Frontal cortex (tissue), 4 donors: ENCODE measurements at places on chromosomes 6 and 20.

DNA sequence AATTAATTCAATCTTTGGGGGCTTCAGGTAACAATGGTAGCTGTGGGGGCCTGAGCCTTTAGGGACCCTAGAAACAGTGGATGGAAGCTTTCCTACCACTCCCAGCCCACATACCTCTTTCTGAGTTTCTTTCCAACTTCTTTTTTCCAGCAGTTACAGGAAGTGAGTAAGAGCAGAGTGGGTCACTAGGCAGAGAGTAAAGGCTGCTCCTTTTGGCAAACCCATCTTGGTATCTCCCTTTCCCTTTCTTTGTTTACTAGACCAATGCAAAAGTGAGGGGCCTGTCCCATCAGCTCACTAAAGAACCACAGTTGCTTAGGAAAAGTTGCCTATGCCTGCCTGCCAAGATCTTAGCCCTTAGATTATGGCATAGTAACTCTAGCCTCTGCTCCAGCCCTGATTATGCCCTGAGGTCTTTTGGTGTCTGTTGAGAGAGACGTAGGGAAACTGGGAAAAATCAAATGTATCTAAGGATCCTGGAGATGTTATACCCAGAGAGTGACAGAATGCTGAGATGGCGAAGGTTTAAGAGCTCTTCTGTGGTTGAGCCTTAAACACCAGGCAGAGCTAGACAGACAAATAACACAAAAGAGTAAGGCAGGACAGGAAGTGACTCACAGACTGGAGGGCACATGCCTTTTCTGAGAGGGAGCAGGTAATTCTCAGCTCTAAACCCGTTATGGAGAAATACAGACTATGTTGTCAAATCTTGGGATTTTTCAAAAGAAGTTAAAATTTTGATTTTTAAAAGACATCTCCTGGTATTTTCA lies 31.3 kb downstream of the TRMT6 start:
- no peak for DNase-seq

DNA sequence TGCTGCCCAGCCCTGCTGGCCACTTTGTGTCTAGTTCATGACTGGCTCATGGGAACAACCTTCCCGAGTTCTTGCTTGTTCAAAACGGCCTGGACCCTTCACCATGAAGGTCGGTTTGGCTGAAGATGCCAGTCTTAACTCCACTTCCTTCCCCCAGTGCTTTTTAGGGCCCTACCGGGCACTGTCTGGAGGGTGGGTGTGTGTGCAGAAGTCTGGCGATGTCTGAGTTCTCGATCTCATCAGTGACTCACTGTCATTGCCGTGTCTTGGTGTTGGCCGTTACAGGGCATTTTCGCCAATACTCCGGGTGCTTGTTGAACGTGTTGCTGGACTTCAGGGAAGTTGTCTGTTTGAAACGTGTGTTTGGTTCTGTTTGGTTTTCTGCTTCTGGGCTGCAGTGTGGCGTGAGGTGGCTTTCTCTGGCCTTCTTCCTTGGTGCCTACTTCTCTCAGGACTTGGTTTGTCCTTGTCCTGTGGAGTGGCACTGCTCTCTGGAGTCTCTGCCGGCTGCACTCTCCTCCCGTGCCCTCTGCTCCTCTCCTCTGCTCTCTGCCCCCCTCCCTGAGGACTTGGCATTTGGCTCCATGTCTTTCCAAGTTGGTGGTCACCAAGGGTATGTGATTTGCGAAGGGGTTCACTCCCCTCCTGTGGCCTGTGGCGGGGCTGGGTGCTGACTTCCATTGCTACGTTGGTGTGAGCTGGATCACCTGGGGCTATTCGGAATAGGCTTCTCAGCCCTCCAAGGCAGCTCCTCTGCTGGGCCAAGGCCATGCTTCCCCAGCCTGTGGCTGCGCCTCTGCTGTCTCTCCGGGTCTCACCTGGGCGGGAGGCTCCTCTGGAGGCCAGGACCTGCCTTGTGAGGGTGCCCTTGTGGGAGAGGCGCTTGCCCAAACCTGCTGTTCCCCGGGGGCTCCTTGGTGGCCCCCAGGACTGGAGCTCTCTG lies 38.2 kb downstream of the PYGB start:
- DNase-seq: no peak

DNA sequence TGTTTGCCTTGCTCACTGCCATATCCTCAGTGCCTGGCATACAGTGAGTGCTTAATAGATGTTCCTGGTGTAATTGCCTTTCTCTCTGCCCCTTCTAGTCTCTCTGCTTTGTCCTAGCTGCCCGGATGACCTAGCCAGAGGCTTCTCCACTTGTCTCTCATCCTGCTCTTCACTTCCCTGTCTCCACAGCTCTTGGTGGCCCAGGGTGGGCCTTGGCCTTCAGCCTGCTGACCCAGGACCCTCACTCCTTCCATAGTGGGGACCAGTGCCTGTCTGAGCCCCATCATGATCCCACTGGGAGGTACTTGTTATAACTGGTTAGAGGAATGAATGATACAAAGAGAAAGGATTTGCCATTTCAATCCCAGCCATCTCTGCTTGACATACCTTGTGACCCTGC lies 49.2 kb upstream of the BLCAP start:
- DNase-seq: no peak

- DNase-seq: no peak
Observed at GRCh38 chr6:52435345-52435744, 15.2 kb downstream of the EFHC1 start.

DNA sequence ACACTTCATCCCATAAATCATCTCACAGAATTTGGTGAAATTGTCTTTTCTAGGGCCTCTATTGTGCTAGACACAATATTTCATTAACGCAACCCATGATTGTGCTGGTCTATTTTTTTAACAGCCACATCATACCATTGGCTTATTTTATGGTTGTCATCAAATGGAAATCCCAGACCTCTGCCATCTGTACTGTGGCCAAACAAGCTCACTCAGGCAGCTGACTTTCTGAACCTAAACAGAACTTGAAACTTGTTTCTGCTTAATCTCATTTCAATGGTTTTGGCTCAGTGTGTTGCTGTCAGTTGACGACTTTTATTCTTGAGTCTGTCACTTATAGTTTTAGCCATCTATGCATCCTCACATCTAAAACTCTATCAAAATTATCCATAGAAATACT lies 111.8 kb downstream of the HAO1 start:
- no peak for DNase-seq

DNA sequence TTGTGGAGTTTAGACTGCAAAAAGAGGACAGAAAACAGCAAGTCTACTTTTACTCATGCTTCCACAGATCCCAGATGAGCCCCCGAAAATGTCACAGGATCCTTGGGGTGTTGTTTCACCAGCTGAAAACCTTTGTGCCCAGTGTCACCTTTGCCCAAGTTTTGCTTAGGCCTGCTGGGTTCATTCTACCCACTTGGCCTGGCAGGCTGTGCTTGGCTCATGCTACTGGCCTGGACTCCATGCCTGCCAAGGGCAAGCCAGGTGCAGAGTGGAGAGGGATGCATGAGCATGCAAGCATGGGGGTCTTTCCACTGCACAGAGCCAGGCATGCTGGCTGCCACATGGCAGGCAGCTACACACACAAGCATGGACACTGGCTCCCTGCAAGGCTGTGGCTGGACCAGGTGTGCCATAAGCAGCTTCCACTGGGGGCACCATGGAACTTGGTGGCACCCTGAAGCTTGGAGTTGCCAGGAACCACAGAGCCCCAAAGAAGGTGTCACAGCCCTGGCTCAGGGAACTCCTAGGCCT lies 1082.0 kb downstream of the KHDRBS2 start:
- no peak for DNase-seq

GRCh38 chr6:75483136-75483952 lies 10.3 kb downstream of the FILIP1 start:
- no peak for DNase-seq

DNA sequence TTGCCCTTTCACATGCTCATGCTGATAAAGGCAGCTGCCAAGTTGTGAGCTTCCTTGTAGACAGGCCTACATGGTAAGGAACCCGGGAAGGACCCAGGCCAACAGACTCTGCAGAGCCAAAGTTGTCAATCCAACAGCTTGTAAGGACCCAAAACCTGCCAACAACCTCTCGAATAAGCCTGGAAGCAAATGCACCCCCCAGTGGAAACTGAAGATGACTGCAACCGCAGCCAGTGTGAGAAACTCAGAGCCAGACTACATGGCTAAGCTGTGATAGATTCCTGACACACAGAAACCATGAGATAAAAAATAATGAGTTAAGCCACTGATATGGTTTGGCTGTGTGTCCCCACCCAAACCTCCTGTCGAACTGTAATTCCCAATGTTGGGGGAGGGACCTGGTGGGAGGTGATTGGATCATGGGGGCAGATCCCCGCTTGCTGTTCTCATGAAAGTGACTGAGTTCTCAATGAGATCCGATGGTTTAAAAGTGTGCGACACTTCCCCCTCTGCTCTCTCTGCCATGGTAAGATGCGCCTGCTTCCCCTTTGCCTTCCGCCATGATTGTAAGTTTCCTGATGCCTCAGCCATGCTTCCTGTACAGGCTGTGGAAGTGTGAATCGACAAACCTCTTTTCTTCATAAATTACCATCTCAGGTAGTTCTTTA lies 18.8 kb upstream of the CLPSL2 start:
- DNase-seq: no peak

DNA sequence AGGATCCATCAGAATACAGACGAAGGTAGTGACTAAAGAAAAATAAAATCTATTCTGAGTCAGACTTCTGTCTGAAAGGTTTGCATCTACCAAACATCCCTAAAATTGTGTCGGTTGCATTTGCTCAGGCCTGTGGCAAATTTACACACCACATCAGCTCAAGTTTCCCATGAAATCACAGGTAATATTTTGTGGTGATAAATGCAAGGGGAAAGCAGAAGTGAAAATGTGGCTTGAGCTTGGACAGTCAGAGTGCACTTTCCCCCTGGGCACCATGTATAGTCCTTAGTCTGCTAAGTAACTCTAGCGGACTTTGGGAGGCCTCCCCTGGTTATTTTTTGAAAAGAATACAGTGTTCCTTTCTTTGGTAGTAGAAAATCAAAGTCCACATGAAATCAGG lies 159.1 kb downstream of the PKHD1 start:
- DNase-seq: no peak

- no peak for DNase-seq
Observed at GRCh38 chr6:17418281-17419188, 25.1 kb downstream of the CAP2 start.

DNA sequence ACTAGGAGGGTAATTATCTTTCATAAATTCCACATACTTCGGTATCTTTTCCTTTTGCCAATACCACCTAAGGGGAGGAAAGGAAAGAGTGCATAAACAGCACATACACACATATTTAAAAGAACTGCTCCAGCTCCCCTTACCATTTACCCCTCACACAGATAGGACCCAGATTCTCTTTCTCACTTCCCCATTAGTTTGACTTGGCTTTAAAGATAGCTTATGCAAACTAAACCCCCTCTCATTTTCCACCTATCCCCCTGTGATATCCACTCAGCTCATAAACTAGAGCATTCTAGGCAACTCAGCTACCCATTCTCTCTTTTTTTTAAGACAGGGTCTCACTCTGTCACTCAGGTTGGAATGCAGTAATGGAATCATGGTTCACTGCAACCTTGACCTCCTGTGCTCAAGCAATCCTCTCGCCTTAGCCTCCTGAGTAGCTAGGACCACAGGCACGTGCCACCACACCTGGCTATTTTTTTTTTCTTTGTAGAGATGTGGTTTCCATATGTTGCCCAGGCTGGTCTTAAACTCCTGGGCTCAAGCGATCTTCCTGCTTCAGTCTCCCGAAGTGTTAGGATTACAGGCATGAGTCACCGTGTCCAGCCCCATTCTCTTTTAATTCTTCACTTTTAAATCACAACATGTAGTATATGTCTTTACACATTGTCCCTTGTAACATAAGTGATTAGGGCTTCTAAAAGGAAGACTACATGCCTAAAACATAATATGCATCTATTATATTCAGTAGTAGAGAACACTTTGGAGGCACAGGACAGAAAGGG lies 4.0 kb downstream of the FUCA2 start:
- no peak for DNase-seq

GRCh38 chr6:18070486-18070885 lies 52.0 kb downstream of the NHLRC1 start:
- no peak for DNase-seq

DNA sequence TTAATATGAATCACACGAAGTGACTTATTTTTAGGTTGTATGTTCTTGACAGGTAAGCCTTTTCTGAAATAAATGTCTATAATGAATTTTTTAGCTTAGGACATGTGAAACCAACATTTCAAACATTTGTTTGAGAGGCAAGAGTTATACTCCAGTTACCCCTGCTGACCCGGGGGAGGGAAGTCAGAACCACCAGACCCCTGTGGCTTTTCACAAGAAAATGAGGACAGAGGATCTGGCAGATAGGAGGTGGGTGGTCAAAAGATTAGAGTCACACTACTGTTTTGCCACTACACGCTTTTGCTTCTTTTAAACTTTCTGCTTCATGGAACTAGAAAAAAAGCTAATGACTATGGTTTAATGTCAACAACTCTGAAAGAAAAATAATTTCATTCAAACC lies 27.5 kb upstream of the ADGRF4 start:
- no peak for DNase-seq

DNA sequence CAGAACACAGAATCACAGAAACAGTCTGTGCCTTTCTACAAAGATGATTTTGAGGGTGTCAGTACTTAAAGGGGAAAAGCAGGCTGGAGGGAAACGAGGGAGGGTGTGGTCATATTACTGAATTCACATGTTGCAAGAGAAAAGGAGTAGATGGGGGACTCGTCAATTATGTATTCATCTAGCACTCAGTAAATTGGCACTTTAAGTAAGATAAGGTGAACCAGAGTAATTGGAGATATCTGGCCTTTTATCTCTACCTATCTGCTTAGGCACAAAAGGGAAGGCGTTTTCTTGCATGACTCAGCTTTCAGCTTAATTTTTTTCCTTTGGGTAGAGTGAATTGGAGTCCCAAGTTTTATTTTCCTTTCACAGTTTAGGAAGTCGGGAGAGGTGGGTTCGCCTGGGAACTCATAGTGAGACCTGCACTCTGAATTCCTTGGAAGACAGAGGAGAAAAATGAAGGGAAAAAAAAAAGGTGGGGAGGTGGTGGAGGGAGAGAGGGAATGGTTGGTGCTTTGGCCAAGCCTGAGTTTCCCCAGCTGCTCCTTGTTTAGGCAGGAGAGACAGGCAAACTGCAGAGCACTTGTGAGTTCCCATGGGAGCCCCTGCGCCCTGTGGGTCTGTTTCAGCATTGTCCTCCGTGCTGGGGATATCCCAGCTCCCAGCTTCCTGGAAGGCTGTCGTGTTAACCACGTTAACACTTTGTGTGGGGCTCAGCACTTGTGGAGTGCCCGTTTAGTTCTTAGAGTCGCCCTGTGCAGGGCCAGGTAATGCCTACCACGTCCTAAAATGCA lies 19.7 kb upstream of the GTSF1L start:
- no peak for DNase-seq

DNA sequence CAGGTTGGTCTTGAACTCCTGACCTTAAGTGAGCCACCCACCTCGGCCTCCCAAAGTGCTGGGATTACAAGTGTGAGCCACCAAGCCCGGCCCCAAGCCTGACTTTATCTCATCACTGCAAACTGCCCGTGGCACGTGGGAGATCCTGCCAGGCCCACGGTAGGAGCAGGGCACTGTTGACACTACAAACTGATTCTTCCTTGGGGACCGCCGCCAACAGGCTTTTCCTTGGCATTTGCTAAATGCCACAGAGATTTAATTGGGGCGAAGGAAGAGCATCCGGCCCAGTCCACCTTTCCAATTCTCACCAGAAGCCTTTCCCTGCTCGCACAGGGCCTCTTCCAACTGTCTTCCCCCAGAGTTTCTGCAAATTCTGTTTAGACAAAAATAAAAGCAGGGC lies 11.0 kb downstream of the ATP9A start:
- no peak for DNase-seq
